ENCODE measurements at places on chromosomes 3 and 15.

DNA sequence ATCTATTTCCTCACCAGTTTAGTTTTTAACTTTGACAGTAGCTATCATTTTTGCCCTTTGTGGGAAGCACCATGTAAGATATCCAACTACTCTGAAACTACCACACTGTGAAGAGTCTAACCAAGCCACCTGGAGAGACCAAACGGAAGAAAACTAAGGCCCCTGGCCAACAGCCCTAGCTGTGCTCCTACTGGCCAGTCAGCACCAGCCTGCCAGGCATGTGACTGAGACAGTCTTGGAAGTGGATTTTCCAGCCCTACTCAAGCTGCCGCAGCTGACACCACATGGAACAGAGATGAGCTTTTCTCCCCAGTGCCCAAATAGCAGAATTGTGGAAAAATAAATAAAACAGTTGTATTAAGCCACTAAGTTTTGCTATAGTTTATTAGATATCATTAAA lies 2.9 kb upstream of the TBC1D5 start:
- DNase-seq = no peak

- no peak for DNase-seq
Measured at GRCh38 chr3:58340594-58341244, 8.0 kb downstream of the PXK start.

DNA sequence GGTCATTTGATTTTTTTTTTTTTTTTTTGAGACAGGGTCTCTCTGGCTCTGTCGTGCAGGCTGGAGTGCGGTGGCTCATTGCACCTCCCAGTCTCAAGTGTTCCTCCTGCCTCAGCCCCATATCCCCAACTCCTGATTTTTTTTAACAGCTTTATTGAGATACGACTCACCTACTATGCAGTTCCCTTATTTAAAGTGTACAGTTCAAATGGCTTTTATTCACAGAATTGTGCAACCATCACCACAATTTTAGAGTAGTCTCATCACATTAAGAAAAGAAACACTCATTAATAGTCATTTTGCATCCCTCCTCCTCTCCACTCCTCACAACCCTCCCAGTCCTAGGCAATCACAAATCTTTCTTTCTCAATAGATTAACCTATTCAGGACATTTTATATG lies 1.9 kb upstream of the TRA2B start:
- DNase-seq = no peak

GRCh38 chr15:72965671-72966070 lies 86.6 kb upstream of the NEO1 start:
- DNase-seq = no peak

DNA sequence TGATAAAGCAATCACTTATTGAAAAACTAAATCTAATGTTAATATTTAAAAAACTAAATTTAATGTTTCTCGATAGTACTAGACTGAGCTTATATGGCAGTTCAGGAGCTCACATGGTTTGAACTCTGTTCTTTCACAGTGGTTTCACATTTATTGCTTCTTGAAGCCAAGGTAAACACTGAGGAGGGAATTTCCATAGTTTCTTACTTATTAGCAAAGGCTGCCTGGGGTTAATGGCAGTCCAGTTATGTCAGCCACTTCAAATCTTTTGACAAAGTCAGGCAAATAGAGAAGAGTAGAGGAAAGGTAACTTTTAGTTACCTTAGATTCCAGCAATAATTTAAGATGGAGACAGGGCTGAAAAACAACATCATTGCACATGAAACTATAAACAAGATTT lies 831.5 kb downstream of the ROBO2 start:
- DNase-seq = no peak

GRCh38 chr15:41494922-41495735 lies 1.5 kb downstream of the ITPKA start:
- DNase-seq = no peak

DNA sequence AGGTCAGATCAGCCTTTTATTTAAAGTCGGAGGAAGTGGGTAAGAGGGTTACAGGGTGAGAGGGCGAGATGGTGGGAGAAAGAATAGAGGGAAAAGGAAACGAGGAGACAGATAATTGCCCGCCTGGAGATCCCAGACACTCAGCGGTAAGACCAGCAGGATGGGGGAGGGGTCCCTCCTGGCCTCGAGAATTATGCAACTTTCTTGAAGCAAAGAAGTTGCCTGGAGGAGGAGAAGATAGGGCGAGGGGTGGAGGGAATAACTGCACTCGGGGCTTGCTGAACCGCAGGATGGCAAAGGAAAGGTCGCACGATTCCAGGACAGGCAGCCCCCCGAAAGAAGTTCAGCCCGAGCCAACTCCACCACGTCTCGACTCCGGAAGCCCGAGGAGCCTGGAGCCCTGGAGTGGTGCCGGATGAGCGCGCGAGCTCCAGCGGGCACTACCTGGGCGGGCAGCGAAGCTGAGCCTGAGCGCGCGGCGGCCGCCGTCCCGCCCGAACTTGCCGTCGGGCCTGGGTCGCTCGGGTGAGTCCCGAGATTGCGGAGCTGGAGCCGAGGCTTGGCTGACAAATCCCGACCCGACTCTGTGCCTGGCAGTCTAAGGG lies 402 bp downstream of the WWTR1 start:
- peak; percentile 46 for DNase-seq

DNA sequence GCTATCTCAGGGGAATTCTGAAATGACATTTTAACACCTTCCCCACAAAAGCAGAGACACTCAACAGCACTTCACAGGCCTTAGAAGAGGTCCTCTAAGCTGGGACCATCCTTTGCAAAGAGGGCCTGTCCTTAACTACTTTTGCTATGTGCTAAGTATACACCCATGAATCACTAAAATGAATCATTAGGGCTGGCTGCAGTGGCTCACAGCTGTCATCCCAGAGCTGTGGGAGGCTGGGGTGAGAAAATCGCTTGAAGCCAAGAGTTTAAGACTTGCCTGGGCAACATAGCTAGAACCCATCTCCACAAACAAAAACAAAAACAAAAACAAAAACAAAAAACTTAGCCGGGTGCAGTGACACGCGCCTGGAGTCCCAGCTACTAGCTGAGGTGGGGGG lies 53.9 kb upstream of the MELTF start:
- DNase-seq = peak; percentile 22

DNA sequence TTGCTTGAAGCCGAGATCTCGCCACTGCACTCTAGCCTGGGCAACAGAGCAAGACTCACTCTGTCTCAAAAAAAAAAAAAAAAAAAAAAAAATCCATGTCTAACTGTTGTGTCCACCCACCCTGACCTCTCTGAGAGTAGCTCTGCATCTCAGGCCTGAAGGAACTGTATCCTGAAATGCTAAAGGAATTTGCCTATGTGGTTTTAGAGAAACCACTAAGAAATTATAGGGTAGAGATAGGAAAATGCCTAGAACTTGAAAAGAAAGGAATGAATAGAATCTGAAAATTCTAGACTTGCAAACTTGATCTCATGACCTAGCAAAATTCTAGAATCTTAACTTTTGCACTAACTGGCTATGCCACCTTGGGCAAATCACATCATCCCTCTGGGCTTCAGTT lies 217.5 kb upstream of the ROPN1 start:
- peak; percentile 11 for DNase-seq

DNA sequence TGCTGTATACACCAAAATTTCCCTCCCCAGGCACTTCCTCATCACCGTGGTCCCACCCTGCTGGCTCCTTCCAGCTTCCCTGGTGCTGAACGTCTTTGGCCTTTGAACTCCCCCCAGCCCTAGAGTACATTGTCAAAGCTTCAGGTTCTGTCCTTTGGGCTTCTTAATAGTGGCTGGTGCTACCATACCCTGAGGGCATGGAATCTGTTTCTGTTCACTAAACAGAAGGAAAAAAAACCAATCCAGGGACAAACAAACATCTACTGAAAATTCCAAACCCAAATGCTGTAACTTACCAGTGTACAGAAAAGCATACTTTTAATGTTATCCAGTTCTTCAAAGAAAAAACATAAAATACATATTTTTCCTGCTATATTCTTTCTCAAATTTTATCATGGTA lies 148.7 kb downstream of the MYLK start:
- DNase-seq = no peak

DNA sequence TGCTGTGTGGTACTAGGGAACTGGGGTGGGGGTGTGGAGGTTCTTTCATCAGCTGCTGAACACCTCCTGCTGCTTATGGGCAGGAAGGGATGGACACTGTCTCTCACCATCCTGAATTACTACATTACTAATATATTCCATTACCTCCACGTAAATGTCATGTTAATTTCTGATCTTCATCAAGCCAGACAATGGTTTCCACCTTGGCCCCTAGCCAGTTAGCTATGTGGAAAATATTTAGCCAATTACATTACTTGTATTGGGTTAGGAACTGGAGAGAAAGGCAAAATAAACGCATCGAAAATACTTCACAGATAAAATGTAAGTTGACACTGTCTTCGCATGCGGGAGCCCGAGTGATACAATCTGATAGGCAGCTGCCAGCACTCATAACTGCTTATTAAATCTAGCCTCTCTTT lies 95.1 kb downstream of the FOXP1 start:
- DNase-seq = no peak

DNA sequence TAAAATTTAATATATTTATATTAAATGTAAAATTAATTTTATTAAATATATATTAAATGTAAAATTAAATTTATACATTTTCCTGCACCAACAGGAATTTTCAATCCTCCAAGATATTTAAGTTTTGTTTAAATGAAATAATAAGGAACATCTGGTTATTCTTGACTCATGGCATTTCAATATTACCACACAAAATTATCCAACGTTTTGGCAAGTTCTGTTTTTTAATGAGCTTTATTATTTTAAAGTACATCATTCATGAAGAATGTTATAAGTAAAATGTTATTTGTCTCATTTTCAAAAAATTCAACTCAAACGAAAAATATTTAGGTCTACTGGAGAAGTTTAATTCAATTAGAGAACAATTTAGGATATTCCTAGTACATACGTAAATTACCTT lies 811.4 kb downstream of the NAALADL2 start:
- peak; percentile 20 for DNase-seq

- no peak for DNase-seq
Measured at GRCh38 chr3:153756816-153757215, 364.4 kb upstream of the ARHGEF26 start.

GRCh38 chr3:109532257-109533216 lies 195.2 kb upstream of the DPPA4 start:
- peak; percentile 17 for DNase-seq

DNA sequence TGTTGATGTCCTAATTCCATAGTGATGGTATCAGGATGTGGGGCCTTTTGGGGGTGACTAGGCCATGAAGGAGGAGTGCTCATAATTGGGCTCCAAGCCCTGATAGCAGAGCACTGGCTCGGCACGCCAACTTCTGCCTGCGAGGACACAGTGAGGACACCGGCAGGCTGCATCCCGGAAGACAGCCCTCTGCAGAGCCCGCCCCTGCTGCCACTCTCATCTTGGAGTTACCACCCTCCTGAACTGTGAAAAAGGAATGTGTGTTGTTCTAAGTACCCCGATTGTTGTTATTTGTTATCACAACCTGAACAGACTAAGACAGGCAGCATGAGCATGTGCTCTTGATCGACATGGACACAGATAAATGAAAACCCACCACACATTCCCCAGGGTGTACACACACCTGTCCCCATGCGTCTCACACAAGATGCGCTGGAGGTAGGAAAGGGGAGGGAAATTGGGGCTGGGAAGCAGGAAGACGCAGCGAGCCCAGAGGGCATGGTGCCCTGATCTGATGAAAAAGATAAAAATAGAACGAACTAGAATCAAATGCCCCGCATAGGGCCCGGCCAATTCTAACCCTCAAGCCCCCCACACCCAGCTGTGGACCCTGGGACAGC lies 40.1 kb downstream of the RPN1 start:
- DNase-seq = no peak

DNA sequence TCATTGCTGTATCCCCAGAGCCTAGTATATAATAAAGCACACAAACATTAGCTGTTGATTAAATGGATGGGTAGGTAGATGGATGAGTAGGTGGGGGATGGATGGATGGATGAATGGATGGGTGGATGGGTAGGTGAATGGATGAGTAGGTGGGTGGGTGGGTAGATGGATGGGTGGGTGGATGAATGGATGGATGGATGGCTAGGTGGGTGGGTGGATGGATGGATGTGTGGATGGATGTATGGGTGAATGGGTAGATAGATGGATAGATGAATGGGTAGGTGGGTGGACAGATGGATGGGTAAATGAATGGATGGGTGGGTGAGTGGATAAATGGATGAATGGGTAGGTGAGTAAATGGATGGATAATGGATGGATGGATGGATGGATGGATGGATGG lies 30.2 kb upstream of the NSMCE3 start:
- DNase-seq = no peak

All from fibroblast of skin of left quadriceps (primary cell).